ENCODE measurements at places on chromosomes 5 and 9.

- no peak for DNase-seq
These were observed 26.1 kb upstream of the CTSL start for GRCh38 chr9:87699835-87700234.

DNA sequence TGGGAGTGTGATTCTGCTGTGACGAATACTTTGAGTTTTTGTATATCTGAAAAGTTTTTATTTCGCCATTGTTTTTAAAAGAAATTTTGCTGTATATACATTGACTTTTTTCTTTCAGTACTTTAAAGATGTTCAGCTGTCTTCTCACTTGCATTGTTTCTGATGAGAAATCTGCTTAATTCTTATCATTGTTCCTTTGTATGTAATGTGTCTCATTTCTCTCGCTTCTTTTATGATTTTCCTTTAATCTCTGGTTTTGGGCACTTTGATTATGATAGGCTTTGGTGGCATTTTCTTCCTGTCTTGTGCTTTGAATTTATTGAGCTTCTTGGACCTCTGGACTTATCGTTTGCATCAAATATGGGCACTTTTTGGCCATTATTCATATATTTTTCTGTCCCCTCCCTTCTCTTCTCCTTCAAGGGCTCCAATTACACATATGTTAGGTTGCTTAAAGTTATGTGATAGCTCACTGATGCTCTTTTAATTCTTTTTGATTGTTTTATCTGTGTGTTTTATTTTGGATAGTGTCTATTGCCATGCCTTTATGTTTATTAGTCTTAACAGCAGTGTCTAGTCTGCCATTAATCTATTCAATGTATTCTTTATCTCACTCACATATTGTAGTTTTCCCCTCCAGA is 30.6 kb downstream of the STX17 start:
- DNase-seq: no peak

DNA sequence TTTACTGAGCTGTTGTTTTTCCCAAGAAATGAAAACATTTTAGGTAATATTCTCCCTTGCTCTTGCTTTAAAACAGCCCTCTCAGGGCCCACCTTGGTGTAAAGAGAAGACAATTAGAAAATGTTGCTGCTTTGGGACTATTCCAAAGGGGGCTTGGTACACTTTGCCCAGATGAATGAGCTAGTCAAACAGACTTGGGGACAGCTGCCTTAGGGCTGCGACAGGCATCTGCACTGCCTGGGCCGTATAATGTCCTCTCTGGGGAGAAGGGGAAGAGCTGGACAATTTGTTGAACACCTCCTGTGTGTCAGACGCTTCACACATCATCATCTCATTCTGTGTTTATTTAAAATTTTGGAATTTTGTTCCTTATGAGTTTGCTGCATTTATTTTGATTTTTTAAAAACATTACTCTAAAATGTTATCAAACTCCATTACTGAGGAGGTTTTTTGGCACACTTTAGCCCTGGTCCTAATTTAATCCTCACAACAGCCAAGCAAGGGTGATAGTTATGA is 28.8 kb downstream of the C5orf58 start:
- no peak for DNase-seq

GRCh38 chr5:169415948-169416347 is 115.0 kb upstream of the SLIT3 start:
- DNase-seq: no peak

GRCh38 chr5:150078802-150079689 is 7.3 kb downstream of the CSF1R start:
- DNase-seq: no peak

DNA sequence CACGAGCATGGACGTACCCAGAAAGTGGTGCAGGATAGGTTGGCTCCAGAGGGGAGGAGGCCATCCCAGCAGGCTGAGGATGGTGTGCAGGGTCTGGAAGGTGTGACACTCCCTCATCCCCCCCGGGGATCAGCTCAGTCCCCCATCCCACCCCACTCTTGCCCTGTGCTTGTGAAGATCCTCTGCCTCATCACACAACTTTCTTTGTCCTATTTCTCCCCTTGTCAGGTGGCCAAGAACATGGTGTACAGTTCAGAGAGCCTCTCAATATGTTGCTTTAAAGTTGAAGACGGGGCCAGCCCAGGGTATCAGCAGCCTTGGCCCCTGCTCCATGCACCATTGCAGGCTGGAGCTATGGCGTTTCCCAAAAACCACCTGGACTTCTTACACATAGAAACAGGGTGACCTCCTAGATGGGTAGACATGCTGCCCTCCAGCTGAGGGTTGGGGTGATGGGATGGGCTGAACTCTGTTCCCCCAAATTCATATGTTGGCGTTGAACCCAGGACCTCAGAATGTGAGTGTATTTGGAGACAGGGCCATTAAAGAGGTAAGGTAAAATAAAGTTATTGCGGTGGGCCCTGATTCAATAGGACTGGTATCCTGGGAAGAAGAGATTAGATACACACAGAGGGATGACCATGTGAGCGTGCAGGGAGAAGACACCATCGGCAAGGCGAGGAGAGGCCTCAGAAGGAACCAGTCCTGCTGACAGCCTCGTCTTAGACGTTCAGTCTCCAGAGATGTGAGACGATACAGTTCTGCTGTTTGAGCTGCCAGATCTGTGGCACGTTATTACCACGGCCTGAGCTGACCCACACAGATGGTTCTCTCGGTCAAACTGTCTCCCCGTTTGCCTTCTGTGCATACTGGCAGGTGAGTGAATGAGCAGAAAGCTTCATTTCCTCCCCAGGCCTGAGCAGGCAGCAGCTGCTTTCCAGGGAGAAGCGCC is 272.5 kb downstream of the GADD45G start:
- DNase-seq: peak; percentile 46

DNA sequence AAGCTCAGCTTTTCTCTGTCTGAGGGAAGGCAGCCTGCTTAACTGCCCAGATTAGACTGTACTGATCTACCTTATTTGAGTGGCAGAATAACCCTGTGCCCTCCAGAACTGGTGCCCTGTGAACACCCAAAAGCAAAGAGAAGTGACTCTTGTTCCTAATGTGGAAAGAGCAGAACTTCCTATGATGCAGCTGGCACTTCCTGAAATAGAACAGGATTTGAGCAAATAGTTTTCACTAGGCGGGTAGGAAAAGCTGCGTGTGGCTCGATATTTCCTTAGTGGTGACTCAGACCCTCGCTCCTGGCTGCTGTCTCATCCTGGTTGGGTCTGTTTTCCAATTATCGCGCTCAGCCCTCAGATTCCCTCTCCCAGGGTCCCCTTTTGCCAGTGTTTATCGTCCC is 89.9 kb downstream of the SH3TC2 start:
- DNase-seq: no peak

- no peak for DNase-seq
These were observed 70.3 kb downstream of the SPTLC1 start for GRCh38 chr9:92044936-92045335.

DNA sequence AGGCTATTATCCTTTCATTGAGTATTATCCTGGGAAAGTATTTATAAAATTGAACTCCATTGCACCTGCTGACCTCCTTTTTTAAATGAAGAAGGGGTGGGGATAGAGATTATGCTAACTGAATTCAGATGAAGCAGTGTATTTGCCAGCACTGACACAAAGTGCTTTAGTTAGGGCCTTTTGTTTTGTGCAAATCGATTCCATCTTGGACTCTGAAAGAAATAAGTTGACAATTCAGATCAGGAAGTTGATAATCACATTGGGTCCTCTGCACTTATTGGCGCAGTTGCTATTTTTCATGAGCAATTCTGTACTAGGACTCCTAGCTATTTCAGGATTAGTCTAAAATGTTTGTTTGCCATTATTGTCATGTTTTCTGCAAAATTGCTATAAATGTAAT is 101.6 kb upstream of the FSD1L start:
- DNase-seq: peak; percentile 82

DNA sequence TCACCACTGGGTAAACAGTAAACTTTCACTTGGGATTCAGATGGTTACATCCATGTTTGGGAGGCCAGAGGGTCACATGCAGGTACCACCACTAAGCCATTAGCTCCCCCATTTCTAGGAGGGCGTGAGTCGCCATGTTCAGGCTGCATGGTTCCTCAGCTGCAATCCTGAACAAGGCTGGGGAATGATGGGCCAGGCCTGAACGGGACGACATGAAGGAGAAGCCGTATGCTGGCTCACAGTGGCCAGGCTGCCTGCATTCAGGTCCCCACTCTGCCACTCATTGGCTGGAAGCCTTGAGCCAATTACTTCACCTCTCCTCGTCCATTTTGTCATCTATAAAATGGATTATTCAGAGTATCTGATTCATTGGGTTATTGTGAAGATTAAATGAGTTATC is 9.0 kb upstream of the FBP2 start:
- no peak for DNase-seq

GRCh38 chr5:4246447-4246846 is 650.8 kb downstream of the IRX1 start:
- DNase-seq: no peak

DNA sequence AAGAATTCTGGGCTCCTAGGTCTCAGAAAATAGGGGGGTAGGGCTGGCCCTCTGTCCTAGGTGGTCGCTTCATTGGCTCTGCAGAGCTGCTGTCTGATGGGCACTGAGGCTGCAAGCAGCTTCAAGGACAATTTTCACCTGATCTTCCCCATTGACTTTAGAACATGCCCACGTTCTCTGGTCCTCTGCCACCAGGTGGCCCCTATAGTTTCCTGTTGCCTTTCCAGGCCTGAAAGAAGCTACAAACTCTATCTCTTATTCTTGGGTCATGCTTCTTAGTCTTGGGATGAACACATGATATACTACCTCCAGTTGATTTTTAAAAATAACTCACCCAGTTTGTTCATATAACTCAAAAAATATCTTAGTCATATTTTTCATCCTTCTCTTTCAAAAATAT is 26.3 kb downstream of the SPZ1 start:
- peak; percentile 56 for DNase-seq

DNA sequence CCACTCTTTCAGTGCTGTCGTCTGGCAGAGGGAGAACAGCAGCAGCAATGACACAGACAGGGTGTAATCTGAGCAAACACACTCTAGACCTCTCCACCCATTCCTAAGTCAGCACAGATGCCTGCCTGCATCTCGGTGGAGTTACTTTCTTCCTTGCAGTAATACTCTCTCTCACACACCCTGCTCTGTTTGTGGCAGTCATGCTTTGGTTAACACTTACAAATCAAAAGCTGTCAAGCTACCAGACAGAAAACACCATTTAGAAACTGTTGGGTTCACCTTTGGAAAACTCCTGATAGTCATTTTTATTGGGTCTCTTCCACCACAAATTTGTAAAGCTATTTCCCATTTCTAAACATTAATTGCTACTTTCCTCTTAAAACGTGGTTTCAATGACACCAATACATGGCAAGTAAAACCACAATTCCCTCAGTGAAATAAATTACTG is 27.3 kb downstream of the LHFPL2 start:
- DNase-seq: no peak

DNA sequence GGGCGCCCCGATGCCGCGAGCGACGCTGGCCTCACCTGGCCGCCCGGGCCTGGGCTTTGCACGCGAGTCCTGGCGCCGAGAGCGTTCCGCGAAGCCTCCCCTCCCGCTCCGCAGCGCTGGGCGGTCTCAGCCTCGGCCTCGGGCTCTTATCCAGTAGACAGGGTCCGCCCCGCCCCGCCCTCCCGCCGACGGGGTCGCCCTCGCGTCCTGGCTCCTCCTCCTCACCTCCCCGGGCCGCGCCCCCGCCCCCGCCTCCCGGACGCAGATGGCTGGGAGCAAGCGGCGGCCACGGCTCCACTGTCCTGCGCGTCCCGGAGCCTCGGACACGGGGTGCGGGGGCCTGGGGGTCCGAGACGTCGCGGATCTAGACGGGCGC is at the start of gene SLC6A3:
Gene SLC6A3, minus strand, starts transcription at position 128 of the 376 bp plus-strand sequence. CDS start 2,243 bp downstream, outside the sequence.
- DNase-seq: peak; percentile 87

DNA sequence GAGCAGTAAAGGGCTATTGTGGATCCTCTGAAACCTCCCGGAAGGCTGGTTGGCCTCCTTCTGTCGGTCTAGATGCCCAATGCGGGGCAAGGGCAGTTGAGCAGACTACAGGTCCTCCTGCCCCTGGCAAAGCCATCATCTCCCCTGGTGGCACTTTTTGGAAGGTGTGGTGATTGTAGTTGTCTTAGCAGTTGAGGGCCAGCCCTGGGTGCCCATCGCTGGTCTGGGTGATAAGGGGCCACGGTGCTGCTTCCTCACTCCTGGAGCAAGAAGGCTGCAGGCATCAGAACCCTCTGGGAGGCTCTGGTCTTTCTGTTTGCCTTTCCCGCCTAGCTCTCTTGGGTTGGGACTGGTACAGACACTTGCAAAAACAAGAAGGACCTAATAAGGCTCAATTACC is 63.8 kb downstream of the CYSTM1 start:
- DNase-seq: no peak

GRCh38 chr9:100869326-100869725 is 159.2 kb upstream of the PLPPR1 start:
- DNase-seq: no peak

All from NCI-H82 (cell line).